Smooth muscle cell of the umbilical artery (primary cell): ENCODE measurements at places on chromosomes 2 and 18. TPM values are rescaled to one million over a fixed set of nuclear protein-coding genes. Genes with fewer than 3 reads are reported as not detected.

The MGAT4A gene
- total RNA-seq: under 0.01 and 1.3 TPM in 2 replicates

The ADRA2B gene
- not detected in 2 replicates for total RNA-seq

The CD8B2 gene
- not detected in 2 replicates for total RNA-seq

The UGT1A10 gene
- total RNA-seq: not detected in 2 replicates

The KLHL29 gene
- total RNA-seq: 4.2 and 11.5 TPM in 2 replicates

The TCF23 gene
- not detected in 2 replicates for total RNA-seq

The LTBP1 gene
- total RNA-seq: 358 and 406 TPM in 2 replicates

The CD207 gene
- total RNA-seq: not detected in 2 replicates

The CCL20 gene
- total RNA-seq: 0.92 and 3.0 TPM in 2 replicates

The SCYGR2 gene
- total RNA-seq: not detected in 2 replicates

The NMUR1 gene
- not detected in 2 replicates for total RNA-seq

The RAX gene
- not detected in 2 replicates for total RNA-seq

The CGREF1 gene
- total RNA-seq: 10.4 and 13.2 TPM in 2 replicates

The ARL4C gene
- 5.9 and 20.9 TPM in 2 replicates for total RNA-seq

The FOXD4L1 gene
- total RNA-seq: 0.05 and 0.30 TPM in 2 replicates

The CBLN2 gene
- total RNA-seq: not detected in 2 replicates

The HK2 gene
- total RNA-seq: 51.7 and 62.4 TPM in 2 replicates

The ALPI gene
- total RNA-seq: not detected in 2 replicates
